ENCODE measurements at places on chromosomes 11 and 22.

DNA sequence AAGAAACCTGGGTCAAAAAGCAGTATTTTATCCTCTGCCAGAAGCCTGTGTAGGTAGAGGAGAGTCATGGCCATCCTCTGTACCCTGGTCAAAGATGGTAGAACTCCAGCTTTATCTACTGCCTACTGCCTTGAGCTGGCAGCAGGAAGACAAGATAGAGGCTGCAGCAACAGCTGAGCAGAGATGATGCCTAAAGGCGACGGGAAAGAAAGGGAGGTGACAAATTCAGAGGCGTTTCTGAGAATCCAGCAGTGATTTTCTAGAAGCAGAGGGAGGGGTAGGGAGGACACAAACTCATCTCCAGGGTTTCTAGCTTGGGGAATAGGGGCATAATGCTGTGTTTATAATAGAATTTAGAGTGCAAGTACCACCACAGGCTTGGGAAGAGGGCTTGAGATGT lies 15.5 kb upstream of the C1QTNF4 start:
- no peak overlapping the region for H3K27ac ChIP-seq
- peaks cover 16% of the 10 kb centered on the region for H3K4me1 ChIP-seq
- H3K4me3 ChIP-seq = no peak overlapping the region
- no peaks in the 10 kb centered on the region for H3K27me3 ChIP-seq
- H3K36me3 ChIP-seq = no peaks in the 10 kb centered on the region
- no peak for DNase-seq

- peaks cover 8% of the 10 kb centered on the region for H3K27me3 ChIP-seq
- peaks cover 33% of the 10 kb centered on the region for H3K4me1 ChIP-seq
- no peak overlapping the region for H3K27ac ChIP-seq
- no peak for DNase-seq
These were observed 4.1 kb downstream of the KCNQ1 start for GRCh38 chr11:2448661-2449547.

DNA sequence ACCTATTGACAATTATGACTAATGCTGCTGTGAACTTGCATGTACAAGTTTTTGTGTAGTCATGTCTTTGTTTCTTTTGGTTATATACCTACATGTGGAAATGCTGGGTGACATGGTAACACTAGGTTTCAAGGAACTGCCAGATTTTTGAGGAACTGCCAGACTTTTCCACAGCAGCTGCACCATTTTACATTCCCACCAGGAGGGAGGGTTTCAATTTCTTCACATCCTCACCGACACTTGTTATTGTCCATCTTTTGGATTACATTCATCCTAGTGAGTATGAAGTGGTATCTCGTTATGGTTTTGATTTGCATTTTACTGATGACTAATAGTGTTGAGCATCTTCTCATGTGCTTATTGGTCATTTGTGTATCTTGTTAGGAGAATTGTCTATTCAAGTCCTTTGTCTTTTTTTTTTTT lies 13.3 kb downstream of the CLDN5 start:
- H3K36me3 ChIP-seq = no peaks in the 10 kb centered on the region
- DNase-seq = no peak

GRCh38 chr11:75664389-75664788 lies 4.4 kb downstream of the MAP6 start:
- no peak overlapping the region for H3K27ac ChIP-seq
- H3K36me3 ChIP-seq = no peaks in the 10 kb centered on the region
- no peak for DNase-seq
- H3K4me1 ChIP-seq = peaks cover 19% of the 10 kb centered on the region

Measured in B cell (primary cell).